Activated T-helper 17 cell treated with anti-CD3 and anti-CD28 coated beads, Interleukin-2, amount 50 U/mL, for 72 hours (primary cell): ENCODE measurements at places on chromosomes 11 and 22.

- ATAC-seq = no peak
Measured at GRCh38 chr11:856397-856796, 13.7 kb downstream of the TSPAN4 start.

- no peak for ATAC-seq
Measured at GRCh38 chr22:49691256-49691655, 136.4 kb downstream of the BRD1 start.

- ATAC-seq = no peak
Measured at GRCh38 chr11:116701876-116702275, 70.9 kb downstream of the BUD13 start.

DNA sequence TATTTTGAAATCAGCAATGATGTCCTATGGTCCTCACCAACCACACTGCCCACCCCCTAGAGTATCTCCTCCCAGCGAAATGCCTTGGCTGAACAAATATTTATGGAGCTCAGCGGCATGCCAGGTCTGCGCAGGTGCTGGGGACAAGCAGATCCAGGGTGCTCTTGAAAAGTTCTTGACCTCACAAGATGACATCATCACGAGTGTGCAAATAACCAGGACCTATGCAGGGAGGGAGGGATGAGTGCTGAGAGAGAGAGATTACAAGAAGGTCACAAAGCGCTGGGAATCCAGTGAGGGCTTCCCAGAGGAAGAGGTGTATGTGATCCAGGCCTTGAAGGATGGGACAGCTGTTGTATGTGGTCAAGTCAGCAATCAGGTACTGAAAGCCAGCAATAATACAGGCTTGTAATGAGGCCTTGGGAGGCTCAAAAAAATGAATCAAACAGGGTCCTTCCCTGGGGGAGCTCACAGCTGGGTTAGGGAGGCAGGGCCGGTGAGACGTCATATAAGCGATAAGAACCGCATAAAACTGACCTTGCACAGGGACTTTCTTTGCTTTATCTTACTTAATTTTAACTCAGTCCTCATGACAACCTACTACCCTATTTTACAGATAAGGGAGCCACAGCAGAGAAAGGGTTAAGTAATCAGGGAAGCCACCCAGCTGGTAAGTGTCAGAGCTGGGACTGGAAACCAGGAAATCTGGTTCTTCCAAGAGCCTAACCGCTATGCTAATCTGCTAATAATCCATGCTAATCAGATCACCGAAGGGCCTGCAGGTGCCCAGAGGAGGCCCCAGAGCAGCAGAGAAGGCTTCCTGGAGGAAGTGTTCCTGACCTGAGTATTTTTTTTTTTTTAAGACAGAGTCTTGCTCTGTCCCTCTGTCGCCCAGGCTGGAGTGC lies 8.2 kb downstream of the ARRB1 start:
- no peak for ATAC-seq

DNA sequence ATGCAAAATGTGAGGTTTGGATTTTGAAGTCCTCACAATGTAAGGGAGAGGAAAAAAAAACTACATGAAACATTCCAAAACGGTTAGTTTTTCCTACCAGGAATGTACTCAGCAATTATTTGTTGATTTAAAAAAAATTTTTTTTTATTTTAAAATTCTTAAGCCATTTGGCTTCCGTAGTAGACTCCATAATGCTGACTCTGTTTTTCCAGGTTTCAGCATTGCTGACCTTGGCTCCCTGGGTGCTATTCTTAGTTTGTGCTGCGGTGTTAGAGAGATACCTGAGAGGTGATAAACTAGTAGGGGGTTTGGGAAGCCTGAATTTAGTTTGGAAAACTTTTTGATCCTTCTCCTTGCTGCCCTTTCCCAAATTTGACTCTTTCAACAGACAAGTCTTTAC lies 10.6 kb downstream of the STT3A start:
- no peak for ATAC-seq

DNA sequence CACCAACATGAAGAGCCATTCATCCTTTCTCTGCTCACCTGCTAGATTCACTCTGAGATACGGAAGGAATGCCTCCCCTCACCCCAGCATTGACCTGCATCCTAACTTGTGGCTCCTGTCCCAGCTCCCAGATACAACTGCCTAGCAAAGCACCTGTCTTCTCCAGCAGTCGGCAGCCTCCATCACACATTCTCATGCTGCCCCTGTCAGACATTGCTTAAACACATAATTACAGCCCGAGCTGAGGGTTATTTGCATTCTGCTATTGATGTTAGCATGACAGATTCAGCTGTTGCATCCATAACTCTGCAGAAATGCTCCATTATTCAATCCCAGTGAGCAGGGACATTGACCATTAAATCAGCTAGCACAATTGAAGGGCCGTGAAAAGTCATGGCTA lies 184.4 kb upstream of the NARS2 start:
- no peak for ATAC-seq

GRCh38 chr11:19345848-19346681 lies 105.3 kb upstream of the E2F8 start:
- ATAC-seq = no peak

DNA sequence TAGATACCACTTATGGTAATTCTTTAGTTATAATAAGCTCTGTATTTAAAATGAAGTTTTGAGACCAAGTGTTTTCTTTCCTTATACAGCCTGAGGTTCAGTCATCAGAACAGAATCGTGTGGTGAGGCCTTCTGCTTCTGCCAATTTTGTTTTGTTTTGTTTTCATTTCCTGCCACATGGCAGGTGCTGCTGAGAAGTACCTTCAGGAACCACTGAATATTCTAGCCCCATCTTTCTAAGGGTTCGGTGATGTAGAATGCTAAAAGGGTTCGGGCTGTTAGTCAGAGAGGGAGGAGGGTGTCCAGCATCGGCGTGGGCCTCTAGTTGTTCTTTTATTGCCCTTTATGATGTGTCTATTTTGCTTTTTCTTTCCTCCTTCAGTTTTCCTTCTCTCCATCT lies 25.8 kb downstream of the TNRC6B start:
- ATAC-seq = peak; percentile 94

DNA sequence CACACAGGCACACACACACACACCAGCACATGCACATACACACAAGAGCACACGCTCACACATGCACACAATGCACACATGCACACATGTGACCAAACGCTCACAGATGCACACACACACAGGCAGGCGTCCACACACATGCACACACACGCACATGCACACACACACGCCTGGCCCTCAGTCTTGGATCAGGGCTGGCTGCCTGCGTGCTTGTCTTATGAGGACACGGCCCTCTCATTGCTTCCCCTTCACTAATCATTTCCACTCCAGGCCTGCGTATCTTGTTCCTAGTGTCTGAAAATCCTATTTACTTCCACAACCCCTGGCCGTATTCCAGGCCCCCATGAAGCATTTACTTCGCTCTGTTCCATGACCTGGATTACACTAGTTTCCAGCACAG lies 740.5 kb downstream of the BRD1 start:
- no peak for ATAC-seq

DNA sequence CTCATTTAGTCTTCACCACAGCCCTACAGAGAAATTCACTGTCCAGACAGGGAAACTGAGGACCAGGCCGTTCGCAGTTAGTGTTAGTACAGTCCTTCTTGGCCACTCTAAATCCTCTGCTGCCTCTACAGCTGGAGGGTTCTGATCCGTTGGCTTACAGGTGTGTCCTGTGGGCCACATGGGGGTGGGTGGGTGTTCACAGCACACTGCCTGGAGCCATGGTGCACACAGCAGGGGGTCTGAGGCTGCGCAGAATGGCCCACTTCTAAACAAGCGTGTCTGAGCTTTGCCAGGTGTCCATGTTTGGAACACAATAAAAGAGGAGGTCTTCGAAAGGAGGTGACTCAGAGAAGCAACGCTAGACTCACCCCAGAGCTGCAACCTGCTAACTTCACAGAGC lies 249.0 kb downstream of the ST3GAL4 start:
- no peak for ATAC-seq

- no peak for ATAC-seq
Measured at GRCh38 chr11:70481625-70482528, 83.5 kb downstream of the CTTN start.

DNA sequence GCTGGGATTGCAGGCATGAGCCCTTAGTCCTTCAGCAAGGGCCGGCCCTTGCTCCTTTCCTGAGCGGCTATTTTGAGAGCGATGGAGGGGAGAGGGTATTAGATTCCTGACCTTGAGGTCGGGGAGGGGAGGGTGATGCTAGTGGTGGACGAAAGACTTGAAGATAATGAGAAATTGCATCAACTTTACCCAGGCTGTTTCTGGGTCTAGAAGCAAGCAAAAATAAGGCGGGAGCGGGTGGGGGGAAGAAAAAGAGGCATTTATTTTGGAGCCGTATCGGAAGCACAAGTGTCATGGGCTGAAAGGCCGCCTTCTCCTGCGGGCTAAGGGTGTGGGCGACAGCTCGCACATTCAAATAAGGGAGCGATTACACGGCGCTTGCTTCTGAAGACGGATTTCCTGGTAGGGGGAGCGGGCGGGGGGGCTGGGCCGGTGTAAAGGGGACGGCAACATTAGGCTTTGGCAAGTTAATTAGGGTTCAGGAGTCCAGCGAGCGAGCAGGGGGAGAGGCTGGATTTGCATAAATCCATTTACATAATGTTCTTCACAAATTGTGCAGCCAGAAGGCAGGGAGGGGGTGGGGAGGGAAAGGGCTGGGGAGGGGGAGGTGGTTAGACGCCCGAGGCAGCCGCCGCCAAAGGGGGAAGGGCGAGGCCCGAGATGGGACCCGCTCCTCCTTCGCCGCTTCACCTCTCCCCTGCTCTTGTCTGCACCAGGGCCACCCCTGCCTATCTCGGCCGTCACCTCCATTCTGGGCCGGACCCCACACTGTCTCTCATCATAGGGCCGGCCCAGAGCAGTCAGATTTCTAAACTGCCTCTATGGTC lies 245.9 kb downstream of the MIAT start:
- ATAC-seq = no peak

DNA sequence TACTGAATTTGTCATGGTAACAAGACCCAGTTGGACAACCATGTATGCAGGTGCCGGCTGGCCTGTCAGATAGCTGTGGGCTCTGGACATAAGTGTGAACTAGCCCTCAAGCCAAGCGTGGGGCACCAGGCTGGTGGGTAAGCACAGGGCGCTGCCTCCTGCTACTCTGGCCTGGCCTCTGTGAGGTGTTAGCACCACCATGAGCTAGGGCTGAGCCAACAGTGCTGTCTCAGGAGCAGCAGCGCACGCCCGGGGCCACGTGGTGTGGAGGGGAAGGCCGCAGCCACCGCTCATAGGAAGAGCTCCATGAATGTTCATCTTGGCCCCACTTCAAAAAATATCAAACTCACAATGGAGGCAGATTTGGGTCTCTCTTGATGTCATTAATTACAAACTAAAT lies 35.3 kb upstream of the GNB1L start:
- ATAC-seq = no peak

DNA sequence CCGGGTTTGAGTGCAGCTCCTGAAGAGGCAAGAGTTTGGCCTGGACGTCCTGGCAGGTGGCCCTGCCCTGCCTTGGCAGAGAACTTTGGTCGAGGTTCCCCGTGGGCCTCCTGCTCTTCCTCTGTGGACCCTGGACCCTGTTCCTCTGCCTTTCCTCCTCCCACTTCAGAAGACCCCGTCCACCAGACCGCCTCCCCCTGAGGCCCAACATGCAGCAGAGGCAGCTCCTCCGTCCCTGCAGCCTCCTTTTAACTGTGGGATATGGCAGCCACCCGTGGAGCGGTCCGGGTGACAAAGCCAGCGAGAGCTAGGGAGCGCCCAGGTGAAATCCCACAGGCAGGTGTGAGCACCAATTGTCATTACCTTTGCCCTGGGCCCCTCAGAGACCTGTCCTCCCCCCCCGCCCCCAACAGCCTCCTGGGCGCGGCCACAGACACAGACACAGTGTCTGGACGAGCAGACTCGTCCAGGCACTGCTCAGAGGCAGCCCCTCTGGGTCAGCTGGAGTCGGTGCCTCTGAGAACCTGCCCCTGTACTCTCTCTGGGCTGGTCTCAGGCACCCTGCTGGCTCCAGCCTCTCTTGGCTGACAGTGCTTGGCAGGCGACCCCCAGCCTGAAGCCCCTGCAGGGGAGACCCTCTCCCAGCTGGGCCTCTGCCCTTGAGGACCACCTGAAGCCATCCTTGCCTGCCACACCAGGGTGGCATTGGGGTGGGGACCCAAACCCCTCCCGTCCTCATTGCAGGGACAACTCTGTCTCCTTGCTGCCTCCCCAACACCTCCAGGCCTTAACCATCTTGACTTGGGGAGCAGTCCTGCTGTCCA lies 4.1 kb upstream of the PTDSS2 start:
- ATAC-seq = no peak

DNA sequence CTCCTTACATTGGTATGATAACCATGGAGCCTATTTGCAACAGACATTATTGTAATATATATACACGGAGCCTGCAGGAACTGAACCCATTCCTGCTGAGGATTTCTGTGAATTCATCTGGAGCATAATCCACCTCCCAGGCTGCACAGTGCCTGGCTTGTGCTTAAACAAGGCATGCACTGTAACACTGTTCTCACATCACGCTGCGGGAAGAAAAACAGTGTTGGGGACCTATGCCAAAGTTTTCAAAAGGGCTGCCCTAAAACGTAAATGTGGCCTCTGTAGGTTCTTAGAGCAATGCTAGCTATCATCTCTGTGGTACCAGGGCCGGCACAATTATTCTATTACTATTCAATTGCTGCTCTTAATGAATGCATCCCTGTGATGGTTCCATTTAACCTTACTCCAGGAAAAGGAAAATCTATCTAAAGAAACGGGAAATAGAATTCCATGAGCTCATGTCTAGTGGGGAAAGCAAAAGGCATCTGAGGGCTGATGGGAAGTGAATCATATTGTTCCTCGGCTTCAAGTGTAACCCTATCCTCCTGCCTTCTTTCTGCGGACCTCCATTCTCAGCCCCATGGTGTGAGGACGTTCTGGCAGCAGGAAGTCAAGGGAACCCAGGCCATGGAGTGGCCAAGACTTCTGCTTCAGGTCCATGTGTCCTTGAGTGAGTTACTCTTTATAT lies 525.5 kb downstream of the SOX6 start:
- no peak for ATAC-seq

DNA sequence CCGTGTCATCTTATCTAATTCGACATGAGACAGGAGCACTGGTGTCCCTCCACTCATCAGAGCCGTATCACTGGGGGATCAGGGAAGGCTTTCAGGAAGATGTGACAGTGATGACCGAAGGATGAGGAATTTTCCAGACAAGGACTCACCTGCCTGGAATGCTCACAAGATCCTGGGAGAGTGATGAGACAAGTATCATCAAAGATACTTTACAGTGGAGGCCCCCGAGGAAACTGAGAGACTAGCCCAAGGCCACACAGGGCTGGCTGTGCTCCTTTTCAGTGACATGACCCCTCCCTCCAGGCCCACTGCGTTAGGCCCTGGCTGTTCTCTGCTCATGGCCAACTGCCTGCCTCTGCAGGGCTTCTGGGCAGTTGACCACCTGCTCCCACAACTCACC lies 13.0 kb downstream of the CLPB start:
- ATAC-seq = no peak

DNA sequence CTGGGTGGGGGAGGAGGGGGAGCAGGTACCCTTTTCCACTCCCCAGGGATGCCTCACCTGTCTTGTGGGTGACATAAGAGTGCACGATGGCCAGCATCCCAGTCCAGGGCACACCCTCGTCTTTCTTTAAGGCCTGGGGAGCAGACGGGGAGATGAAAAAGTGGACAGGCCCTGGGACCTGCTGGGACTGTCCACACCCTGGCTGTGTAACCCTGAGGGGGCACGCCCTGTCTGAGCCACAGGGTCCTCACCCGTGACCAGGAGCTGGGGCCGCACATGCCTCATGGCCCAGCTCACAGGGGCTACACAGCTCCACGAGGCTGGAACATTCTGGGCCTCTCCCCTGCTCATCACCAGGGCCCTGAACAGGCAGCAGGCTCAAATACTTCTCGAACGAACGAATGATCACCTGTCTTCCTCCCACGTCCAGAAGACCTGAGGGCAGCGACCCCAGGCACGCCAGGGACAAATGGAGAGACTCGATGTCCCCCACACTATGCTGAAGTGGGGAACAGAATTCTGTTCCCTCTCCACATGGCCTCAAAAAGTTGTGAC lies 123.9 kb downstream of the PHF21B start:
- no peak for ATAC-seq
